Fibroblast of mammary gland (primary cell): ENCODE measurements at places on chromosomes 5 and 9.
A peak's percentile ranks its signal among the peaks of the same experiment; 100 is the strongest.

GRCh38 chr5:37835380-37835973 is 4.4 kb downstream of the GDNF start:
- no peak for DNase-seq

DNA sequence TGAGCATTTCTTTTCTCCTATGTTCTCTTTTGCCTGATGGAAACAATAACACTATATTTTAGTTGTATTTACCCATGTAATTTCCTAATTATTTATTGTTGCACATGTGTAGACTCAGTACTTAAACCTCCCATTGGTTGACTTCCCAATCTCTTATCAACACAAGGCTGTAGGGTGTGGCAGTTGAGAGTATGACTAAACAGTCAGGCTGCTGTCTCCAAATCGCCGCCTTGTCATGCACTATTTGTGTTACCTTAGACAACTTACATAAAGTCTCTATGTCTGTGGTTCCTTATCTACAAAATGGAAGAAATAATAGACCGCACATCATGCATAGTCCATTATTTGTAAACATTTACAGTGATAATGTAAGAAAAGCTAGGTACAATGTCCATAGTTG is 68.9 kb upstream of the EFNA5 start:
- DNase-seq = no peak

DNA sequence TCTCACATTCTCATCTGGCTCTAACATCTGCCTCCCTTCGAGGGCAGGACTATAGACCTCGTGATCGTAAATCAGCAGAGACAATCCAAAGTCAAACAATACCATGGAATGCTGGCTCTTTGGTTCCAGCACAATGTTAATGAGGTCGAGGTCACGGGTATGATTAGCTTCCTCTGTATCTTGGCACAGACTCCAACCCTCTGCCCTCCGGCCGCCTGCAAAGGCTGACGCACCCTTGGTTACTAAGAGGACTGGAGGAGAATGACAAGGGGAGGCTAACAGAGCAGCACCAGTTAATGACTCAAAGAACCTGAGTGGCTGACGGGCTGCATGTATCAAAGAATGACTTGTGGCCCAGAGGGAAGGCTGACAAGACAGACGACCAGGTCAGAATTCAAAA is 10.1 kb downstream of the LHFPL2 start:
- peak; percentile 98 for DNase-seq

GRCh38 chr5:150640311-150641005 is at the start of gene SYNPO:
TSS of gene SYNPO (plus strand) at chr5:150640660. CDS start at chr5:150648276, 7,616 bp downstream.
- DNase-seq = peak; percentile 98

DNA sequence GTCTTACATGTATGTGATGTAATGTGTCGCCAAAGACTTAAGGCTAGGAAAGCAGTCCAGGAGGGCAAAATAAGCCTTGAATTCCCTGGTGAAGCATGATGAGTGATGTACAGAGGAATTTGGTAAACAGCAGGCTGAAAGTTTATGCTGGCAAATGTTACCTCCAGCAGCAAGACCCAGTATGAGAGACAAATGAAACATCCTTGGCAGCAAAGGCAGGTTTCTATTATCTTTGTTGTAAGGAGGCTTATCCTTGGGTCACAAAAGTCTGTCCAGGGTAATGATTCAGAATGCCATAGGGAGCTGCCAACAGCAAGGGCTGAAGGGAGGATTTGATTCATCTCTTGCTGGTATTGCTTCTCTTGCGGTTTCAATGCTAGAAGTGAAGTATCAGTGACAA is 75.9 kb upstream of the HTR4 start:
- peak; percentile 71 for DNase-seq

DNA sequence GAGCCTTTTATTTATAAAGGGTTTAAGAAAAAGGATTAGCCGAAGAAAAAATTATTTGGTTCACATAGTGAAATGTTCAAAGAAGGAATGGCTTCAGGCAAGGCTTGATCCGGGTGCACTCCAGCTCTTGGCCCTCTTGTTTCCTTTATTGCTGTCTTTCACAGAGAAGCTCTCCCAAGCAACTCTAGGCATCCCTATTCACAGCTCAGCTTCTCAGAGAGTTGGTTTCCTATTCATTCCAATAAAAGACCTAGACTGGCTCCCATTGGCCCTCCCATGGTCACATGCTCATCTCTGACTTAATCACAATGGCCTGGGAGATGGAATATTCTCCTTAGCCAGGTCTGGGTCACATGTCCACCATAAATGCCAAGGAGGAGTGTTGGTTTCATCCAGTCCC is 9.4 kb upstream of the FGFR4 start:
- peak; percentile 12 for DNase-seq

DNA sequence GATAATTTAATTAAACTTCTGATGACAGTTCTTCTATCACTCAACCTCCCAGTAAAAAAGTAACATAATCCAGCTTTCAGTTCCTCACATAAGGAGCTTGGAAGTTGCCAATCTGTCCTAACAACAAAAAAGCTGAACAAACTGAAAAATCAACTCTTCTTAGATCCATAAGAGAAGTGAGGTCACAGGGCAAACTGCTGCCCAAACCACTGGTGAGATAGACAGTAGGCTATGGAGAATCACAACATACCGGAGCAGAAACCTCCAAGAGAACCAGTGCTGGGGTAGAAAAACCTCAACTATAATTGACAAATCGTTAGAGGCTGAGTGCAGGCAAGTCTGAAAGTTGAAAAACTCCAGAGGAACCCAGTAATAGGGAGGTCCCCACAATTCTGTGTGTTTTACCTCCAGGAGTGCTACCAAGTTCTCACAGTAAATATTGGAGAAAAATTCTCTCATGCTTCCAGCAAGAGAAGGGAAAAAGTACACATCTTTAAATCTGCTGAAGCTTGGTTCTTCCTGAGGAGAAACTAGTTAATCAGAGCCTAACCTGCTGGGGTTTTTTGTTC is 300.0 kb downstream of the PDE4D start:
- DNase-seq = no peak

- peak; percentile 12 for DNase-seq
Observed at GRCh38 chr5:128762661-128763306, 202.5 kb upstream of the SLC27A6 start.

DNA sequence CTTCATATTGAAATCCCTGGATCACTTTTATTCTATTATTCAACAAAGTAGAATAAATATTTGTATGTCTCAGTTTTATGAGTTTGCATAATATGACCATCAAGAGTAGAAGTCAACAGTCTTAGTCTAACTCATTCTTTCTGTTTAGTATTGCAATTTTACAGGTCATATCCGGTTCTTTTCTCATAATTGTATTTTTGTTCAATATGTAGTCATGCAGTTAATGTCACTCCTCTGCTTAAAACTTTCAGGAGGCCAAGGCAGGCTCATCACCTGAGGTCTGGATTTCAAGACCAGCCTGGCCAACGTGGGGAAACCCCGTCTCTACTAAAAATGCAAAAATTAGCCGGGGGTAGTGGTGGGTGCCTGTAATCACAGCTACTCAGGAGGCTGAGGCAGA is 148.4 kb upstream of the TRPM3 start:
- DNase-seq = no peak

DNA sequence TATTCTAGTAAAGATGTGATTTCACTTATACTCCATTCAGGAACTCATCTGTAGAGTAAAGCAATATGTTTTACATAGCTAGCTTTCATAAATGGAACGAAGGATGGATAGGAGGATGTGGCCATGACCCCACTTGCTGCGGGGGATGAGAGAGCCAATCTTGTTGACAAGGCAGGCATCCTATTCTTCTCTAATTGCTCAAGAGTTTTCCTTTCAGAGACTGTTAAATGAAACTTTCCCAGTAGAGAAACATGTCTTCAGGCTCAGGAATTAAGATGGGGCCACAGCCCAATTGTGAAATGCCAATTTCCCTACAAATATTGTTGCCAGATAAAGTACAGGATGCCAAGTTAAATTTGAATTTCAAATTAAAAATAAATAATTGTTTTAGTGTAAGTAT is 196.2 kb upstream of the TUT7 start:
- DNase-seq = peak; percentile 69

DNA sequence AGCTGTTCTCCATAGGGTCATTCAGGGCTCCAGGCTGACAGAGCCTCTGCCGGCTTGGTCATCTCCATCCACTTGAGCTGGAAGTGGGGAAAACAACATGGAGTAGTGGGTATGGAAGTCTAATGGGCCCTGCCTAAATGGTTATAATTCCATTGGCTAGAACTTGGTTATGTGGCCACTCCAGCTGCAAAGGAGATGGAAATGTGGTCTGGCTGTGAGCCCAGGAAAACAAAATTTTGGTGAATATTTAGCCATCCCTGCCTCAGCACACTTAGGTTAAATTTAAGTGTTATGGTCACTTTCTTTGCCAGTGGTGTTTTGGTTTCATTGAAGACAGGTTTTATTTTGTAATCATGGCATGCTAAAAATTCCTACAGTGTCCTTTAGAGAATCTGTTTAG is 112.3 kb downstream of the SMARCA2 start:
- peak; percentile 65 for DNase-seq
